NCI-H1694 treated with DMSO at 0.1 percent for 48 hours (cell line): ENCODE measurements at places on chromosomes 7 and 10.

DNA sequence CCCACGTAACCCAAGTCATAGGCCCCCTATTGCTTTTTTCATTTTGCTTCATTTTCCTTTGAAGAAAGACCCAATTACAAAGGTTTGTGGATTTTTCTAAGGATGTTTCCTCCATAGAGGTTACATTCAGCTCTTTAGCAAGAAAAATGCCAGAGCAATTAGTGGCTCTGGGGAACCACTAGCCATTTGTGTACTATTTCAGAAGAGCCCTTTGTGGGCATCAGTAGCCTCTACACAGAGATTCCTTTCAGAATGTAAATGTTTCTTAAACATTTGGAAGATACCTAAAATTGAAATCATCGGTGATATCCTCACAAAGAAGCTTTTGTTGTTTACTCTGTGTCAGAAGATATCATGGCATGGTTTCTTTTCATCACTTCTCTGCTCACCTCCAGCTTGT lies 291.0 kb upstream of the KMT2E start:
- no peak for DNase-seq

DNA sequence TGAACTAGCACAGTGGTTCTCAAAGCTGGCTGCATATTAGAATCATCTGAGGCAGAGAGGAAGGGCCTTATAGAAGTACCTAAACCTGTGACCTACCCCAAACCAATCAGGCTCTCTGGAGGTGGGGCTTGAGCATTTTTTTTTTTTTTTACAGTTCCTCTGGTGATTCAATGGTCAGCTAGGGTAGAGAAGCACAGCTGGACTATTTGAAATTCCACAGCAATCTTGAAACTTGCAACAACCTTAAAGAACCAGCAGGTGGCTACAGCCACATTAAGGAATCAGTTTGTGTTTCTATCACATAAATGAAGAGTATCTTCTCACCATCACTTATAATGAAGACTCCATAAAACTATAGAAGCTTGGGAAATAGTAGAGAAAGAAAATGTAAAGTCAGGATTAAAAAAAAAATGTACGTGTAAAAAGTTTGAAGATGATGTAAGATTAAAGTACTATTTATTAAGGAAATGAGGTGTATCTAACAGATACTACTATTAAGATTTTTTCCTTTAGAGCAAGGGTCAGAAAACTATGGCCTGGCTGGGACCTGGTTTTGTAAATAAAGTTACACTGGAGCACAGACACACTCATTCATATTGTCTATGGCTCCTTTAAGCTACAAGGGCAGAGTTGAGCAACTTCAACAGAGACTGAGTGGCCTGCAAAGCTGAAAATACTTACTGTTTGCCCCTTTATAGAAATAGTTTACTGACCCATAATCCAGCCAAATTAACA lies 3.8 kb downstream of the RTKN2 start:
- peak; percentile 48 for DNase-seq

DNA sequence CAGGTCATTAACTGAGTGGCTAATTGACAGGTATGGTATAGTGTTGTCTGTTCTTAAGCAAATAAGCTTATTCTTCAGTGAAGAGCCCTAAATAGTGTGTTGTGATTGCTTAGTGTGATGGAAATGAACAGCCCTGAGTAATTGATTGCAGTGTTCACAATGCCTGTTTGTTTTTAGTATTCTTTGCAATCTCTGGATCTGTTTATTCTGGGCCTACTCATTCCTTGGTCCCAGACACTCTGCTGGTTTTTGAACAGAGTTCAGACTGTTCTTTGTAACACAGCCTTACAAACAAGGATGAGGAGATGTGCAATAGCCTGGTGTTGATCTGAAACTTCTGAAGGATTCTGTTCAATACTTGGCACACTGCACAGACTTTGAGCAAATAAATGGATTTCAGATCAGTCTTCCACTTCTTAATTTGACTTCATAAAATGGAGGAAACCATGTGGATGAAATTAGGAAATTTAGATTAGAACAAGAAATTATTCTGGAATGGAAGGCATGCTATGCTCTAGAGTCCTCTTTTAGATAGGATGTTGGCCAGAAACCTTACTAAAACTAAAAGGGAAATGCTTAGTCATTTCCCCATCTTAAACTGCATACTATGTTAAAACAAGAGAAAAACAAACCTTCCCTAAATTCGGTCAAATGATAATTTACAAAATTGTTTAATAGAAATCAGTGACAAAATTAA lies 444.2 kb upstream of the SEMA3D start:
- no peak for DNase-seq

DNA sequence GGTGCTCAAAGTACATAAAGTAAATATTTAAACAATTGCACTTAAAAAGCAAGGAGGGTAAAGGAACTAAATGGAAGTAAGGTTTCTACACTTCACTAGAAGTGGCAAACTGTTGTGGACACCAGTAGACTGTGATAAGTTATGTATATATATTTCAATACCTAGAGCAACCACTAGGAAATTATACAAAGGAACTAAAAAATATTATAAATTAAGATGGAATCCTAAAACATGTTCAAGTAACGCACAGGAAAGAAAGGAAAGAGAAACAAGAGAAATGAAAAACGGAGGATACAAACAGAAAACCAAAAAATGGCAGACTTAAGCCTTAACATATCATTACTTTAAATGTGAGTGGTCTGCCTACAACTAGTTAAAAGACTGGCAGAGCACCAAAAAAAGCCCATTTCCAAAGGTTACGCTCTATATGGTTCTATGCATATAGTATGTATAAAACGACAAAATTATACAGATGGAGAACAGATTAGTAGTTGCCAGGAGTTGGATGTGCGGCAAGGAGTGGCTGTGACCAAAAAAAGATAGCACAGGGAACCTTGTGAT lies 19.0 kb downstream of the VPS41 start:
- DNase-seq, result no peak

DNA sequence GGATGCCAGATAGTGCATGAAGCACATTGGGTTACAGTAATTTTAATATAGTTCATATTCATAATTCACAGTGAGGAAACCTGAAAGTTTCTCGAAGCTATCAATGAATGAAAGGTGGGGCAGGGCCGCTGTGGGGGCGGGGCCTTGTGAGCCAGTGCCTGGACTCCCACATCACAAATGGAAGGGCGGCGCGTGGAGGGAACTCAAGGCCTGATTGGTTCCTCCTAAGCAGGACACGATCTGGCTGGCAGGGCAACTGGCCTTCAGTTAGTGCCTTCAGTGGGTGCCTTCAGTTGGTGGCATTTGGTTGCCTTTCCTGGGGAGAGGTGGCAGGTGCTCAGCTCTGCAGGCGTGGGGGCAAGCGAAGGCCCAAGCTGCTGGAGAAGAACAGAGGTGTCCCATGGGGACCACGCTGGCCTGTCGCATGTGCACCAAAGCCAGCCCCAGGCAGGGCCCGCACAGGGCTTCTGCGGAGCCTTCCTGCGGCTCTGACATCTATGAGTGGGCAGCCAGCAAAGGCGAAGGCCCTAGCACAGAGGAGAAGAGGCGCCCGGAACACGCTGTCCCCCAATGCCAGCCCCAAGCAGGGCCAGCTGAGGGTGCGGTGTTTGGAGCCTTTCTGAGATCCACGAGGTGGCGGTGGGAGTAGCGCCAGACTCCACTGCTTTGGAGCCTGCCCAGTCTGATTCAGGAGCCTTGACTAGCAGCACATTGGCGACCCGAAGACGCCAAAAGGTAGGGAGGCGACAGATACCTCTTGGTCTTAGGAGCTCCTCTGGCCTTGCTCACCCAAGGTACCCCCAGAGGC lies 118.0 kb upstream of the PDSS1 start:
- no peak for DNase-seq

GRCh38 chr10:92538231-92538958 lies 35.5 kb downstream of the IDE start:
- no peak for DNase-seq

GRCh38 chr7:106957766-106958165 lies 86.7 kb upstream of the PRKAR2B start:
- no peak for DNase-seq

- DNase-seq, result no peak
These were observed 62.2 kb downstream of the PPP1R9A start for GRCh38 chr7:94969434-94970084.

DNA sequence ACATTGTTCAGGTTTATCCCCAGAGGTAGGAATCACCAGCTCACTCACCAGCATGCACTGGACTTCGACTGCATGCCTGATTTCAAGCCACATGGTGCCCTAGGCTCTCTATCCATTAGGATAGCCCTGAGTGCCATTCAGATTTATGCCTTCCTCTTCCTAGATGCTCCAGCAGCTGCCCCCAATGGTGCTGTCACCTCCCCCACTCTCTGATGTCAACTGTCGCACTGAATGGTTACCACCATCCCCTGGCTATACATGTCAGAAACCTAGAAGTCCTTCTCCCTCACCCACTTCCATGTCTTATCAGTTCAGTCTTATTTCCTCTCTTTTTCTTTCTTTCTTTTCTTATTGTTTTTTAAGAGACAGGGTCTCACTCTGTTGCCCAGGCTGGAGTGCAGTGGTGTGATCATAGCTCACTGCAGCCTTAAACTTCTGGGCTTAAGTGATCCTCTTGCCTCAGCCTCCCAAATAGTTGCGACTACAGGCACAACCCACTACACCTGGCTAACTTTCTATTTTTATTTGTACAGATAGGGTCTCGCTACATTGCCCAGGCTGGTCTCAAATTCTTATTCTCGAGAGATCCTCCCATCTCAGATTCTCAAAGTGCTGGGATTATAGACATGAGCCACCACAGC lies 2.9 kb downstream of the SFXN4 start:
- no peak for DNase-seq

- DNase-seq, result peak; percentile 79
These were observed 449.6 kb downstream of the GRM8 start for GRCh38 chr7:126803060-126803665.

- DNase-seq, result no peak
These were observed 92.0 kb upstream of the MKLN1 start for GRCh38 chr7:131235489-131236317.

DNA sequence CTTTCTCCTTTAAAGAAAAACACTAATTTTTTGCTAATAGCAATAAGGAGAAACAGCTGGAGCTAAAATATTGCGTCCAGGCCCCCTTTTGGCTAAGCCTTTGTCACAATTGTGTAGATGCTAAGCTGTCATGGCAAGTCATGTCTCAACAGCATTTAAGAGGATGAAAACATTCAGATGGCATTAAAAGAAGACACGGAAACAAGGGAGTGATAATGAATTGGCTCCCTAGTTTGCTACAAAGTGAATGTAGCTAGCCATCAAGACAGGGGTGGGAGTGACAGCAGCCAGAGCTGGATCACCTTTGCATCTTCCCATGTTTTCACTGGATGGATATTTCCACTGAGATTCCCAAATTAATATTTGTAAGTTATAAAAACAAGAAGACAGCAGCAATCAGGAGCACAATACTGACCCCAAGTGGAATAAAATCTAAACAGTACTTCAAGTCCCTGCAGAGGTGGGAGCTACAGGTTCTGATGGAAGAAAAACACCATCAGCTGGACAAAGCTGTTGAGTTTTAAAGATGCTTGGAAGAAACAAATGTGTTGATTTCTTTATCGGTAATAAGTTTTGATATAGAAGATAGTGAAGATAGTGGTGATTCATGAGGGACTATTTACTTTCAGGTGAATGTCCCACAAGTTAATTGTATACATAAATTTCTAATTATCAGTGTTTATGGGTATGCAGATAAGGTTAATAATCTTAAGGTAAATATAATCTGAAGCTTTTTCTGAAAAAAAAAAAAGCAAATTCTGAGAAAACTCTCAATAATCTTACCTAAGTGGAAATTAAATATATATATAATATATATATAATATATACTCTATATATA lies 129.4 kb downstream of the SLC16A9 start:
- peak; percentile 63 for DNase-seq

DNA sequence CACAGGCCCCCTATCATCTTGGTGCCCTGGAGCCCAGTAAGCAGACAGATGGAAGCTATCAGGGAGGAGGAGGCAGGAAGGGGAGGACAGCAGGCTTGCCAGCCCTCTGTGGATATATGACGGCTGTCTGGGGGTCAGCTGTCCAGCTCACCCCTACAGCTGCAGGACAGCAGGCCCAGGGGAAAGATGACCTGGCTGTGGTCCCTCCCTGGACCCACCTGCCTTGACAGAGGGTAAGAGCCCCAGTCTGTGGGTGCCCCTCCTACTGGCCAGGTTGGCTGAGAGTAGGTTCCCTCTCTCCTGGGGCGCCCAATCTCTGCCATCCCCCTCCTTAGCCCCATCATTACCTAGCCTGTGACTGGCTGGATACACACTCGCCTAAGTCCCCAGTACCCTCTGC lies 62.5 kb downstream of the C10orf143 start:
- no peak for DNase-seq

DNA sequence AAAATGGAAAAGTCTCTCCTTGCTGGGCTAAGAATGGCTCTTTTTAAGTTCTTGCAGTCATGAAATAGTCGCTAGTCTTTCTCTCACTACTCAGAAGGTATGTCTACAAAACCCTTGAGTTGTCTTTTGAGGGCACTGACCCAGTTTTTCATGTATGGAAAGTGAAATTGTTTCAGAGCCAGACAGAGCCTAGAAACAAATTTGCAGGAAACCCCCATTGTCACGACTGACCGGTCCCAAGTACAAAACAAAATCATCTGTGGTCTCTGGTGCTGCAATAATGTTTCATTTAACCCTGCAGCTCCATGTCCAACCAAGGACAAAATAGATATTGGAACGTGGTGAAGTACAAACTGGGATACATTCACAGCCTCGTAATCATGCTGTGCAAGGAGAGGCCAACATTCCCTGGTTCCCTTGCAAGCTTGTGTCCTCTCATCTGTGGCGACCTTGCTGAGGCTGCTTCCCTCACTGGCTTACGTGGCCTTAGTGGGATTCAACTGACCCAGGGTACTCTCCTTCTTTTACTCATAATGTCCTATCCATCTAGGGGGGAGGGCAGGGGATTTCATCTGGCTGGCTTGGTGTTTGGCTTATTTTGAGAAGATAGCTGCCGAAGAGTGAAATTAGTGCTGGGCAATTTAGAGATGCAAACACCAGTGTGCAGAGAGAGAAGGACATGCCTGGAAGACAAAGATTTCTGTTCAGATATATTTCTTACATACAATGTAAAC lies 172.5 kb downstream of the IPMK start:
- DNase-seq, result no peak

- DNase-seq, result no peak
These were observed 218.9 kb upstream of the LYZL1 start for GRCh38 chr10:29069941-29070340.

DNA sequence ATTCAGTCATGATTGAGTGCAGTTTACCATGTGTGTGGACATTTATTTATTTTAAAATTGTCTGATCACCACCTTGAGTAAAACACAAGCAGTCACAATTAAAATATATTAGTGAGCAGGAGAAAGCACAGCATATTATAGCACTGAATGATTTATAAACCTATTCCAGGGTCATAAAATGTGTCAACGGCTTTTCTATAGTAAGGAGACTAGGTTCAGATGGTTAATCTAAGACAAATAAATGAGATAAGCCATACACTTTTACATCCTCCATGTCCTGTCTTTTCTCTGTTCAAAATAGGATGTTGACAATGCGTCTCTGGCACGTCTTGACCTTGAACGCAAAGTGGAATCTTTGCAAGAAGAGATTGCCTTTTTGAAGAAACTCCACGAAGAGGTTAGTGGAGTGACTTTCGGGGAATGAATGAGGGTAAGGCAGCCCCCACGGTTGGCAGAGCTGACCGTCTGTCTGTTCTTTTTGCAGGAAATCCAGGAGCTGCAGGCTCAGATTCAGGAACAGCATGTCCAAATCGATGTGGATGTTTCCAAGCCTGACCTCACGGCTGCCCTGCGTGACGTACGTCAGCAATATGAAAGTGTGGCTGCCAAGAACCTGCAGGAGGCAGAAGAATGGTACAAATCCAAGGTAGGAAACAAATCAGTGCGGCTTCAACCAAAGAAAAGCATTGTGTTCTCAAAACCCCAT lies 5.4 kb downstream of the VIM start:
- DNase-seq, result no peak
